ENCODE measurements at places on chromosomes 2 and 18. TPM values are rescaled to one million over a fixed set of nuclear protein-coding genes. Genes with fewer than 3 reads are reported as not detected.

The RTP5 gene
- under 0.01 TPM for total RNA-seq

- H3K4me1 ChIP-seq, result no peaks in the 10 kb centered on the region
- DNase-seq, result peak; percentile 72
- H3K4me3 ChIP-seq, result no peak overlapping the region
- H3K27ac ChIP-seq, result no peak overlapping the region
Measured at GRCh38 chr18:47756364-47757016, 174.0 kb downstream of the SMAD2 start.

DNA sequence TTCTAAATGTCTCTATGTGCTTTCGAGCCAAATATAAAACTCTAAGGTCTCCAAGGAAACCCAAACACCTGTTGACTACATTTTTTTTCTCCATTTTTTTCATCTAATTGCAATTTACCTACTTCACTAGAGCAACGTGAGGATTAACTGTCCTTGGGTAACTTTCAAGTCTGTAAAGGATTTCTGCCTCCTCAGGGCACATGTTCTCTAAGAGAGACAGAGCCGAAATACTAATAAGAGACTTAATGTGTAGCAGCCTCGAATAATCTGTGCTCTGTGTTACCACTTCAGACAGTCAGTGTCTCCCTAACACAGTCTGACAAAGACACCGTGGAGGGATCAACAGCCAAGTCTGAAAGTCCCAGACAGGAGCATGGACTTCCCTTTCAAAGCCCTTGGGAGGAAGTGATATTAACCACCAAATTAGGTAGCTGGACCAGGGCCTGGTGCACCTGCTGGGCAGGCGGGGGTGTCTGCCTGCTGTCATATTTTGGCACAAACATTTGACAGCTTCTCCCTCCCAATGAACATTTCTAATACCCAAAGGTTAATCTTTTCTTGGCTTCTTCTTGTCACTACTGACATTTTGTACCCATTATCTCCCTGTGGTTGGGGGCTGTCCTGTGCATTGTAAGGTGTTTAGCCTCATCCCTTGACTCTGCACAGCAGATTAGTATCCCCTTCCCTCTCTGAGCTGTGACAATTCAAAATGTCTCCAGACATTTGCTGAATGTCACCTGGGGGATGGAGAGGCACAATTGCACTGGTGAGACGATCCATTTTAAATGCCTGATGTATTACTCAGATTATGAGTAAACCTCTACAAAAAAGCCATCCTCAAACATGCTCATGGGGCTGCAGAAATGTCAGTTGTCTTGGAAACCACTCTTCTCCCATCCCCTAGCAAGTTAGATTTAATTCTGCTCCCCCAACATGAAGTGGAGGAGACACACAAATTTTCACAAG lies 45.7 kb upstream of the LYPD1 start:
- DNase-seq, result no peak
- no peak overlapping the region for H3K4me3 ChIP-seq
- no peaks in the 10 kb centered on the region for H3K36me3 ChIP-seq

- no peak overlapping the region for H3K27ac ChIP-seq
- H3K36me3 ChIP-seq, result no peaks in the 10 kb centered on the region
- H3K27me3 ChIP-seq, result no peaks in the 10 kb centered on the region
- H3K4me1 ChIP-seq, result no peaks in the 10 kb centered on the region
Measured at GRCh38 chr2:96239745-96240264, 26.0 kb downstream of the TMEM127 start.

DNA sequence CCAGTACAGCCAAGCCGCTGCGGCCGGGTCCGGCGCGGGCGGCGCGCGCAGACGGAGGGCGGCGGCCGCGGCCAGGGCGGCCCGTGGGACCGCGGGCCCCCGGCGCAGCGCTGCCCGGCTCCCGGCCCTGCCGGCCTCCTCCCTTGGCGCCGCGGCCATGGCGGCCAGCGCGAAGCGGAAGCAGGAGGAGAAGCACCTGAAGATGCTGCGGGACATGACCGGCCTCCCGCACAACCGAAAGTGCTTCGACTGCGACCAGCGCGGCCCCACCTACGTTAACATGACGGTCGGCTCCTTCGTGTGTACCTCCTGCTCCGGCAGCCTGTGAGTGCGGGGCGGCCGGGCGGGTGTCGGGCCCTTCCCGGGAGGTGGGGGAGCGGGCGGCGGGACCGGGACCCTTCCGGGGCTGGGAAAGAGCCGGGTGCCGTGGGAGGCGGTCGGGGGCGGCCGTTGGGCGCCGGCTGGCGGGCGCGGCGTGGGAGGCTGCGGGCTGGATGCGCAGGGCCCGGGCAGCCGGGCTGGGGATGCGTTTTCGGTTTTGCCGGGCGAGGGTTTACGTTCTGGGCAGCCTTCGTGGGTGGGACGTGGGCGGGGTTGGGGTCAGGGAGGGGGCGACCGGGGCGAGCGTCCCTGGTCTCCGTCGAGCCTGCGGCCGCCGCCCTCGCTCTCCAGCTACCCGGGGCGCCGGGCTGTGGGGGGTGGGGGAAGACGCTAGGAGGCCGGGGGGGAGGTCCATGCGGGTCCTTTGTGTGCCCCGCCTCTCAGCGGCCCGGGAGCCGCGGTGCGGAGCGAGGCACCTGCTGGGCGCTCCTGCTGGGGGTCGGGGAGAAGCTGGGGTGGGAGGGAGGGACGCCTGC lies 537 bp downstream of the AGFG1 start:
- H3K36me3 ChIP-seq, result no peaks in the 10 kb centered on the region
- H3K27ac ChIP-seq, result peak overlapping the region; percentile 88
- H3K4me1 ChIP-seq, result no peaks in the 10 kb centered on the region
- peak overlapping the region; percentile 98 for H3K4me3 ChIP-seq
- H3K27me3 ChIP-seq, result no peaks in the 10 kb centered on the region

The ZNF521 gene
- total RNA-seq, result 2.3 TPM

Measured in liver (tissue), 10 donors.